ENCODE measurements at places on chromosomes 6 and 20.

- DNase-seq, result no peak
Observed at GRCh38 chr20:6665621-6666355, 101.7 kb upstream of the BMP2 start.

GRCh38 chr6:135372758-135373157, 124.8 kb downstream of the AHI1 start:
- no peak for DNase-seq

DNA sequence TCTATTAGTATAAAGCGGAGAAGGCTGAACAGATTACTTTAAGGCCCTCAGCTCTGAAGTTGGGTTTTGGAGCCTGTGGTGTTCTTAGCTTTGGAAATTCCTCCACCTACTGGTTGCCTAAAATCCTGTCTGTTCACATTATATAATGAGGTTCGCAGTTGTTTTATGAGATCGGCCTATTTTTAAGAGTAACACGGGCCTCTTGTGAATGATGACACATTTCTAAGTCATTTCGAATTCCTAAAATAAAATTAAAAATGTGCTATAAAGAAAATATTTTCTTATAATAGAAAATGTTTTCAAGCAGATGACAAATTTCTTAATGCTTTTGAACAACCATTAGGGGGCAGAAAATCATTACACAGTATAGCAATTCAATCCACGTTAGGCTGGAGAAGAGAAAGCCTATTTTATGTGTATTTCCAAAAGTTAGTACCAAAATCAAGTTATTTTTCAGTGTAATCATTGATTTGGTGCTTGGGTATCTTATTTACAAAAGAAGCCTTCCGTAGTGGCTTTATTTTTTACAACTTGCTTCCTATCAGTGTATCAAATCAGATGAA, 15.8 kb upstream of the FAM8A1 start:
- DNase-seq, result no peak

DNA sequence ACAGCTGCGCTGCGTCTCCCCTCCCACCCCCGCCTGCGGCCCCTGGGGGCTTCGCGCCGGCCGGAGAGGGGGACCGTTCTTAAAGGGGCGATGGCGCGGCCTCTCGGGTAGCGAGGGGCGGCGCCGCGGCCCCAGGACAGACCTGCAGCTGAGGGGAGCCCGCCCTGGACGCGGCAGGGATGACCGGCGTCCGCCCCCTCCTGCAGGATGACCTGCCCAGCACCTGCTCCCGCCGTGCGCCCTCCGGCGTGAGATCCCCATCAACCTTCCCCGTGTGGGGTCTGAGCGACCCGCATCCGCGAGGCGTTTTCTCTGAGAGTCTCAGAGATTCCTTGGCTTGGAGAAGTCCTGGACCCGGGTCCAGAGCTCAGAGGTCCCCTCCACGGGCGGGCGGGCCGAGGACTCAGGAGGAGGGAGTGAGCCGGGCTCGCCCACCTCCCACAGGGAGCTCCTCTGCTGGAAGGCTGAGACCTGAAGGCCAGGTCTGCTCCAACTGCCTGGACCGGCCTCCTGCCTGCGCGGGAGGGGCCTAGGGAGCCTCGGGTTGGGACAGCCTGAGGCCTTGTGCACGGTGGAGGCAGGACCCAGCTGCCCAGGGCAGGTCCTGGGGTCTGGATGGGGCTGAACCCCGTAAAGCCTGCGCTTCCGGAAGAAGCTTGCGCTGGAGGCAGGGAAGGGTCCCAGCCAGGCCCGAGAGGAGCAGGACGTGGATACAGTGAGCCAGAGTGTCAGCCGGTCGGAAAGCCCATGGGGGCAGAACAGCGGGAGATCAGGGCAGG, 532 bp upstream of the NKAIN4 start:
- no peak for DNase-seq

DNA sequence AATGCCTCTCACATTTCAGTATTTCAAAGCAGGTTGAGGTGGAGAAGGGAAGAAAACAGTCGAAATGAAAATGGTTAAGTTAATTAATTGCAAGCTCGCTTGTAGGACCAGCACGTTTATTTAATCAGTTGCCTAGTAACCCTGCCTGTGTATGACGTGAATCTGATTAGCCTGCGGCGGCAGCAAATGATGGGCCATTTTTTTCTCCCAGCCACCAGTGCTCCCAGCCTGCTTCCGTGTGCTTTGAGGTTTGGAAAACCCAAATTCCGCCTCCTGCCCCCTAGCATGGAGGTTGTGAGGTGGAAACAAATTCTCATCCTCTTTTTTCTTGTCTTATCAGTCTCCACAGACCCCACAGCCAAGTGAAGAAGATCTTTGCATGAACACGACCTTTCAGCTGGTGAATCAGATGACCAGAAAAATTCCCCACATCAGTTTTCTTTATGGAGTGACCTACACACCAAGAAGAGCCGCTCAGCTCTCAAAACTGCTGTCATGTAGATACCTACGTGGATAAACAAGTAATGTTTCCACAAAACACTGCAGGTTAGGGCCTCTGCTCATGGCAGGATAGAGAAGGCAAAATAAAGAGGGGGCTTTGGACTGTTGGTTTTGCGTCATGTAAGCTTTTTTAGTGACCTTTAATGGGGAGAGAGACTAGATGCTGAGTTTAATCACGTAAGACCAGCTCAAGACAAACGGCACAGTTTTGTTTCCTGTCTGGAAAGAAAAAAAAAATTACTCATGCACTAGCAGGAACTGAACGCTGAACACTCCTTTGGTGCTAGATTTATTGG, 572.9 kb upstream of the NOX3 start:
- no peak for DNase-seq

All from activated CD8-positive, alpha-beta memory T cell treated with anti-CD3 and anti-CD28 coated beads for 1 hour (primary cell).